H54 (cell line): ENCODE measurements at places on chromosomes 7 and 10.

DNA sequence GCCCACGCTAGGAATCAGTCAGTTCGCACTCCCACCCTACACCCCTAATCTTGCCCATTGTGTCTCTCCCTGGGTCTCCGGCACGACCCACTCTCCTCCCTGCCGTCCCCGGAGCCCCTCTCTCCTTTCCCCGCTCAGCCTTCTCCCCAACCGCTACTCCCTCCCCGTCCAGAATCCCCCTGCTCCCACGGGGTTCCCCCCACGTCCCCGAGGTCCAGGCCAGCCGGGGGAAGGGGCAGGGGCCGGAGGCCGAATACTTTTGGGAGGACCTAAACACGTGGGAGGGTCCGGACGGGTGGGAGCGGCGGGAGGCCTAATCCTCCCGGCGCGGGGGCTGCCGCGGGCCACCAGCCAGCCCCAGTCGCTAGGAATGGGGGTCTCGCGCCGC, 560 bp downstream of the RARRES2 start:
- no peak for DNase-seq

- DNase-seq: no peak
These were observed 9.4 kb upstream of the PIK3CG start for GRCh38 chr7:106855540-106856132.

DNA sequence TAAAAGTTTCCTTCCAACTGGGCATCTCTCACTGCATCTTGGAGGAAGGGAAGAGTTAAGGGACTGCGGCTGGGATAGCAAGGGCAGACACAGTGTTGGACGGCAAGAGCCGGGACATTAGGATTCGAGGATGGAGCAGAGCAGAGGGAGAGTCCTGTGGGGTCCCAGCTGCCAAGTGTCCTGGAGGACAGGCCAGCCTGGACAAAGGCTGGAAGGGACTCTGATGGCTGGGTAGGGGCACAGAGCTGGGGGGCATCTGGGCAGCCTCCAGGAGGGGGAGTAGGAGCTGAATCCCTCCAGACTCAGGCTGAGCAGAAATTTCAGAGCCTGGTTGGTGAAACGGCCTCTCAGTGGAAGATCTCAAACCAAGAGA, 19.2 kb downstream of the SFTPA1 start:
- no peak for DNase-seq

GRCh38 chr10:130470973-130471372, 334.8 kb downstream of the GLRX3 start:
- no peak for DNase-seq

- no peak for DNase-seq
These were observed 5.6 kb downstream of the DENND11 start for GRCh38 chr7:141696348-141696747.

DNA sequence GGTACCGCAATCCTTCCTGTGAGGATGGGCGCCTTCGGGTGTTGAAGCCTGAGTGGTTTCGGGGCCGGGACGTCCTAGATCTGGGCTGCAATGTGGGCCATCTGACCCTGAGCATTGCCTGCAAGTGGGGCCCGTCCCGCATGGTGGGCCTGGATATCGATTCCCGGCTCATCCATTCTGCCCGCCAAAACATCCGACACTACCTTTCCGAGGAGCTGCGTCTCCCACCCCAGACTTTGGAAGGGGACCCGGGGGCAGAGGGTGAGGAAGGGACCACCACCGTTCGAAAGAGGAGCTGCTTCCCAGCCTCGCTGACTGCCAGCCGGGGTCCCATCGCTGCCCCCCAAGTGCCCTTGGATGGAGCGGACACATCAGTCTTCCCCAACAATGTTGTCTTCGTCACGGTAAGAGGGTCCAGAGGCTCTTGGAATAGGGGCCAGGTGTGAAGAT, 1.7 kb downstream of the MEPCE start:
- no peak for DNase-seq

DNA sequence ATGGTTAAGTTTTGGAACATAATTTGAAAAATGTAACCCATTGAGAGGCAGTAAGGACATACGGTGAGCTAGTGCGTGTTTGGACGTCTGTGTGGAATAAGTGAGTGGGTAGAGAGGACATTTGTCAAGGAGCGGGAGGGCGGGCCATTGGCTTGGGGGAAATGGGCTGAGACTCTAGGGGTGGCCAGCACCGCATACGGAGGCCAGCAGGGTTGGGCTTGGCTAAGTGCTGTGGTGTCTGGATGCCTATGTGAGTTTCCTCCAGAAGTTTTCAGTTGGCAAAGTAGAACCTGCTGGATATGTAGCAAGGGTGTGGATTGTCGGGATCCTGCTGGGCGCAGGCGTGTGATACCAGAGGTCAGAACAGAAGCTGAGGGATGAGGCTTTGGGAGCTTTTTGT, 103.0 kb downstream of the TCF7L2 start:
- DNase-seq: no peak

GRCh38 chr7:7682861-7683260, 35.5 kb downstream of the RPA3 start:
- DNase-seq: no peak

DNA sequence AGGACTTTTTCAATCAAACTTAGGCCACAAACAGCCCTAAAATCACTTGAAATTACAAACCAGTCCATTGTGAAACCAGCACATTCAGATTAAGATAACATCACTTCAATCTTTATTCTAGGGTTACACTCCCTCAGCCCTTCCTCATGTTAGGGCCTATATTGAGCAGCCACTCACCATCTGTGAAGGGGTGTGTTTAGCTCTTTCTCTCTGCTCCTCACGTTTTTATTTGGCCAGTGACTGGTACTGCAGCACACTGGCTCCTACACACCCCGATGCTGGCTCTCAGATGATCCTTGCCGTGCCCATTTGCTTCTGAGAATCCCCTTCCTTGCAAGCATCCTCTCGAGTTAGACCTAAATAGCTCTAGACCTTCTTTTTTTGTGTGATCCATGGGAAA, 604.5 kb downstream of the INHBA start:
- DNase-seq: no peak

- DNase-seq: no peak
These were observed 49.6 kb upstream of the PDCD4 start for GRCh38 chr10:110822035-110822711.

DNA sequence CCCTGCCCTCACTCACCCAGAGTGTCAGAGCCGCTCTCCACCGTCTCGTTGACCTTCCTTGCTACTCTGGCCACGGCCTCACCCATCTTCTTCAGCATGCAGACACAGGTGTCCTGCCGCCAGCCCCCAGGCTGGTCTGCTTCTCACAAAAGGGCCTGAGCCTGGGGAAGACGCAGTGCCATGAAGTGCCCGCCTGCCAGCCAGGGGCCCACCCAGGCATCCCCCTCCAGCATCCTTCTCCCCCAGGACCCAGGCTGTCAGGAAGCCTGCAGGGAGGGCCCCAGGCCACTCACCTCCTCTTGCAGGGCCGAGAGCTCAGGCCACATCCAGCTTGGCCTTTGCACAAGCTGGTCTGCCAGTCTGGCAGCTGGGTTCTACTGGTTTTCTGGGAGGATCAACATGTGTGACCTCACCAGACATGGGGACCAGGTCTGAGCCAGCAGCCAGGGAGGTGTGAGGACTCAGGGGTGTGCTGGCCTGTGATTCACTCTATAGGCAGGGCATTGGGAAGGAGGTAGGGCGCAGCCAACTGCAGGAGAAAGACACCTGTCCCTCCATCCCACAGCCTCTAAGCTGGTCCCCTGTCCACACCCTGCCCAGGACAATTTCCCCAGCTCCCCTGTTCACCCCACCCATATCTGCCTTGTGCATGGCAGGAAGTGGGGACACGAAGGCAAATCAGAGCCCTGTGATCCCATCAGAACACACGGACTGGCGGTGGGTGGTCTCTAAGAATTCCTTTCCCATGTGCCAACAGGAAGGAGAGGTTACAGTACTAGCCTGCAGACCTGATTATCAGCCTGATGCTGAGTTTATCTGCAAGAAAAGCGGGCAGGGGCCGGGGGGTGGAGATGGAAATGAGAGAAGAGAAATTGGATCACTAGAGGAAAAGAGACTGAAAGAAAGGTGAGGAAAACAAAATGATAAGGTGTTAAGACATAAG, 5.7 kb downstream of the LRRC20 start:
- DNase-seq: peak; percentile 83

- DNase-seq: no peak
These were observed 35.4 kb downstream of the CYTH3 start for GRCh38 chr7:6237011-6237410.

DNA sequence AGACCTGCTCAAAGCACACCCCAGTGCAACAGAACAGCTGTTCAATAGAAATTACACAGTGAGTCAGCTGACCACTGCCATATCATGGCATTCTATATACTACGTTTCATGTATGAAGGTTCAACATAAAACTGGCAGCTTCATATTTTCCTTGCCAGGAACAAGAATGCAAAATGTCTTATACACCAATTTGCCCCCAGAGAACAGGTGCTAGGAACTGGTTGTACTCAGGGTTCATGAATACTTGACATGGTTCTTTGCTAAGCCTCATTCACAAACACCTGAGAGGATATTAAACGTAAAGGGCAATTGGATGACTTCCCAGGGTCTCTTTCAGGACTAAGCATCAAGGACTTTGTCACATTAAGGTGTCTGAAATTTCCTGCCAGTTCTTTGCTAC, 6.9 kb downstream of the MYOF start:
- DNase-seq: no peak

DNA sequence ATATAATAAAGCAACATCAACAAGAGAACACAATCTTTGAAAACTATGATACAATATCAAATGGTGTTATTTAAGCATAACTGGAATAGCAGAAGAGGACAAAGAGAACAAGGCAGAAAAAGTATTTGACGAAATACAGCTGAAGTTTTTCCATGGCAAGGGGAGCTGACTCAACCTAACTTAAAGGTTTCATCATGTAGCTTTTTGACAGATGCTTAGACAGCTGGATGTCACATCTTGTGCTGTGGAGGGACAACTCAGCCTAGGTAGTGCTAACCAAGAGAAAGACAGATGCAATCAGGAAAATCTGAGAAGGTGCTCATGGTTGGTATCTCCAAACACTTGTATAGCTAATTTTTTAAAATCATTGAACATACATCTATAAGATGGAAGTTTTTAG, 208.2 kb downstream of the TFEC start:
- no peak for DNase-seq

DNA sequence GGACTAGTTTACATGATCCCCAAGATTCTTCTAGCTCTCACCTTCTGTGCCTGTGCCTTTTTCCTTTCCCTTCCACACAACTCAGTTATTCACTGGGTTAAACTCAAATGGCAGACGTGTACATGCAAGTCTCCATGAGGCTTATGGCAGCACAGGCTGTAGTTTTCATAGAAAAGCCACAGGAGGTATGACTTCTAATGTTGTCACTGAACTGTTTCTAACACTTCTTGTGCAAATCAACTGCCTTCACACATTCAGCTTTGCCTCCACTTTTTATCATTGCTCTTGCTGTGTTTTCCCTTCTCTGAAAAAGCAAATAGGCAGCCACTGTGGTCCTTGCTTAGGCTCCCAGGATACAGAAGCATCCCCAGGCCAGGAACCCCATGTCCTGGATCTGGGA, 5.3 kb upstream of the GIMAP5 start:
- DNase-seq: no peak

DNA sequence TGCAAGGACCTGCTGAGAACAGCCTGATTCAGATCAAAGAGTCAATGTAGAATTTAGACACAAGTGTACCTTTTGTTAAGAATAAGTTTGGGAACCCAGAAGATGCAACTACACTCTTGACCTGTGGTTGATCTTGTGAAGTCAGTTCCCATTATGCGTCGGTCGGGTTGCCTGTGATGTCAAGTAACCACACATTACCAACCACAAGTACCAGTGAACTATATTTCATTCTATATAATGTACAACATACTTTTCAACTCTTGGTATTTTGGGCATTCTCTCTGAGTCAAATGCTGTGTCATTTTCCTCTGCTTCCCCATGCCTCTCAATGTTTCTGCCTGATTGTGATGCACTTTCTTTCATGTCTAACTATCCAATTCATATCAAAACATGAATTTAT, 426.2 kb downstream of the ETV1 start:
- DNase-seq: no peak

GRCh38 chr10:129896136-129896859, 67.8 kb downstream of the EBF3 start:
- no peak for DNase-seq

- DNase-seq: no peak
These were observed 226.3 kb downstream of the GLI3 start for GRCh38 chr7:42010751-42011150.

- no peak for DNase-seq
These were observed 153.3 kb downstream of the ARID5B start for GRCh38 chr10:62054830-62055229.

DNA sequence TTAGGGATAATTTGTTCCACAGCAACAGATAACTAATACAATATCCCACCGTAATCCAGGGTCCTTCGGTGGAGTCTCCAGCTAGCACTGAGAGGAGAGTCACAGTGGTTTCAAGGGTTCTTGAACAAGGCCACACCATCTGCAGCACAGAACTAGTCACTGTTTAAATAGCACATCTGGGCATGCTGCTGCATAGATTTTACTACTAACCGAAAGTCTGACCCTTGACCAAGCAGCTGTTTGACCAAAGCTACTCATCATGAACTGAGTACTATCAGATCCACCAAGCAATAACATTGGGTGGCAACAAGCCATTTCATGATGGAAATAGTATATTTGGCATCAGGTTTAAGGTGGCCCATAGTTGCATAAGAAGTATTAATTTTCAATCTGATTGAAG, 53.2 kb downstream of the ANKMY2 start:
- no peak for DNase-seq

DNA sequence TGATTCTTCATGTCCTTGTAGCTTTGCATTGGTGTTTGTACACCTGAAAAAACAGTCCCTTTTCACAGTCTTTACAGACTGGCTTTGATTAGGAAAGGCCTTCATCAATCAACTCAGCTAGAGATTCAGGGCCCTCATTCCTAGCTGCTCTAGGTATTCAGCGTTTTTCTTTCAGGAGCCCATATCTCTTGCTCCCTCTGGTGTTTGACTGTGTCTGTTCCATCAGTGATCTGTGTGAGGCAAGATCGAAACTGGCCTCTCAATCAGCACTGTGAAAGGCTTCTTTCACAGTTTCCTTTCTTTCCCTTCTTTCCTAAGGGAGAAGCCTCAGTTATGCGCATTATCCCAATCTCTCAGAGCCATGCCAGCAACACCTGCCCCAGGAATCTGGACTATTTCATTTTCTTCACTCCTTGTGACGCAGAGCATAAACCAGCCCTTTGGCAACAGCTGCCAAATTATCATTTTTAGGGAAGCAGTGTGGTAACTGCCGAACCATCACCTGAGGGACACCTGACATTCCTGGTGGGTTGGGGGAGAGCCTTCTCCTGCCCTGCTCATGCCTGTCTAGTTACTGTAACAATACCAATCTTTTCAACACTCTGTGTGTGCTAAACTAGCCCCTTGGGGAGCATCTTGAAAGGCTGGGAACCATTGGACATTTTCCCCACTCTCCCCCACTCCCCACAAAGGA, 75.7 kb upstream of the CCDC71L start:
- peak; percentile 14 for DNase-seq

- no peak for DNase-seq
These were observed 99.3 kb upstream of the NFE2L3 start for GRCh38 chr7:26052706-26053105.

- no peak for DNase-seq
These were observed 111.8 kb downstream of the OAT start for GRCh38 chr10:124306922-124307371.

- DNase-seq: peak; percentile 19
These were observed 109.2 kb downstream of the DPY19L1 start for GRCh38 chr7:34928052-34928451.

GRCh38 chr10:133062085-133062484, 25.6 kb upstream of the ADGRA1 start:
- DNase-seq: no peak

GRCh38 chr10:43861966-43862751, 213.5 kb upstream of the ZNF32 start:
- DNase-seq: peak; percentile 50

GRCh38 chr7:68684246-68684839, 913.9 kb upstream of the AUTS2 start:
- DNase-seq: no peak
